Right forelimb (tissue), 1 donor: ENCODE measurements at places on chromosomes 4 and X.

GRCh38 chr4:127629371-127629770 lies 3.4 kb upstream of the INTU start:
- DNase-seq, result no peak

DNA sequence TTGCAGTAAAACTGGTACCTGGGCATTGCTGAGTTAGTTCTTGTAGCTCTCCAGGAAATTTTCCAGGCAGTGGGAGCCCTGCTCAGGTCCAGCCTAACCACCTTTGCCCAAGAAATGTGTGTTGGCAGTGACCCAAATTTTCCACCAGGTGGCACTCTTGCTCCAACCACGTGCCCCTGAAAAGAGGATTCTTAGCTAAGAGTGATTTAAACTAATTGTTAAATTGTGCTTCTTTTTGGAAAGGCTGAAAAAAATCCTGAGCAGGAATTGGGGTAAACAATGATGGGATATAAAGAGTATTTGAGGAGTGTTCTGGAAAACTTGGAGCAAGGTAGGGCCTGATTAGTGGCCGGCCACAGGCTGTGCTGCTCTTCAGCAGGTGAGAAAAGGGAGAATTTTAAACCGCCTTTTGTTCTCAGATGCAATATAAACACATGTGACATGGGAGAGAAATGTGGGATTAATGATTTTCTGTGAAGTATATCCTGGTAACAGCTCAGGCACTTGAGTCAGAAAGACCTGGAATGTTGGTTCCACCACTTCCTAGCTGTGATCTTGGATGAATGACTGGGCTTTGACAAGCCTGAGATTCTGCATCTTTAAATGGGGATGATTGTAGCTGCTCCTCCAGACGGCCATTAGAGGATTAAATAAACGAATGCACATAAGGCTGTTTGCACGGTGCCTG lies 219.6 kb downstream of the PTTG2 start:
- peak; percentile 85 for DNase-seq

- no peak for DNase-seq
Observed at GRCh38 chr4:53490161-53490956, 100.9 kb downstream of the LNX1 start.

- DNase-seq, result no peak
Observed at GRCh38 chrX:65406532-65406931, 128.1 kb downstream of the LAS1L start.

GRCh38 chrX:70096052-70096451 lies 33.8 kb downstream of the OTUD6A start:
- DNase-seq, result no peak

GRCh38 chrX:38206542-38206941 lies 14.1 kb downstream of the SRPX start:
- no peak for DNase-seq

DNA sequence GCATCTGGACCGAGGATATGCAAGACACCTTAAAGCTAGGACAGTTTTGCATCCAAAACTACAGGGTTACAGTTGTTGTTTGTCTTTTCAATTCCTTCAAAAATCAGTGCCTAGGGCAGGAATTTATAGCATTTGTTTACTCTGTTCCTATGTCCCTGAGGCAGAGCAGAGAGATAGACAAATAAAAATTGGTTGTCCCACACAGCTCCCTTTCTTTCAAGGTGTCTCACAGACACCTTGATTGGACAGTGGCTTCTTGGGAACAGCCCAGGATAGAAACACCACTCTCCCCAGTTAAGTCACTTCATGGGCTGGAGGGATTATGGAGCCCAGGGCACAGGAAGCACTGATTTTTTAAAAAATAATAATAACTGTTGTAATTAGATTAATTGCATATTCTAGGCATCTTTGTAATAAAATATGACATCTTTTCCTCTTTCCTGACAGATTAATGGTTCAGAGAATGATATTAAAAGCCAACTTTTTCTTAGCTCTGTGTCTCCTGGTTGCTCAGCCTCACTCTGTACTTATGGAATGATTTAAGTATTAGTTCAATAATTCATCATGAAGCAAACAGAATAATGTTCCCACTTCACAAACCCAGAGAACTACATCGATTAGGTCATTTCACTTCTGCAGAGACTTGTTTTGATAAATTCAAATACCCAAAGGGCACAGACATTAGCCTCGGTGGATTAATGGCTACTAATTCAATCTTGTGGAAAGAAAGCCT lies 8.2 kb downstream of the MAGEB17 start:
- no peak for DNase-seq

GRCh38 chr4:160353548-160353947 lies 1250.7 kb downstream of the RAPGEF2 start:
- no peak for DNase-seq

GRCh38 chr4:16807355-16807754 lies 91.1 kb downstream of the LDB2 start:
- no peak for DNase-seq

- DNase-seq, result no peak
Observed at GRCh38 chr4:19224820-19225219, 1026.9 kb upstream of the SLIT2 start.
